ENCODE measurements at places on chromosomes 7 and 10.

- no peak for DNase-seq
Observed at GRCh38 chr7:12423355-12423996, 19.8 kb upstream of the VWDE start.

DNA sequence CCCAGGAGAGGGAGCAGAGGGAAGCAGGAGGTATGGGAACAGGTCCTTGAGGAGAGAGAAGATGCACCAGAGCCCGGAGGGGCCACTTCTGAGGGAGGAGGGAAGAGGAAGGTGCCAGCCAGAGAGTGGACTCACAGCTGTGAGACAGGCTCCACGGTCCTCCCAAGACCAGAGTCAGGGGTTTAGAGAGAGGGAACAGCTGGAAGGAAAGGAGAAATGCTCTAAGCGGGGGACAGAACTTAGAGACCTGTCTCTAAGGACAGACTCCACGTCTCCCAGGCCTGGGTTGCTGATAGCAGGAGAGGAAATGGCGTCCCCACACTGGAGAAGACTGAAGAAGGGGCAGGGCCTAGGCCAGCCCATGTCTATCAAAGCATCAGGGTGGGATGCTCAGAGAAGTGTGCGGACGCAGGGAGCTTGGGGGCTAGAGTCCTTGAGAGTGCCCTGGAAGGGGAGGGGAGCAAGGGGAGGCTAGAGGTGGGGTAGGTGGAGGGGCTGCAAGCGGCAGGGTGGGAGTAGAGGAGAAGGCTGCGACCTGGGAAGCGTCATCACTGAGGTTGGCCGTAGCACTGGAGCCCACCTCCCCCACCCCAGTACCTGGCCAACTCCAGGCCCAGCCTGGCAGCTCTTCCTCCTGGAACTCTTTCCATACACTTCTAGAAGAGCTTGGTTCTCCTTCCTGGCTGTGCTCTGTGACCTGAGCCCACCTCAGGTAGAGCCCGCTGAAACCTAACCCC lies 25.6 kb upstream of the GRID1 start:
- no peak for DNase-seq

DNA sequence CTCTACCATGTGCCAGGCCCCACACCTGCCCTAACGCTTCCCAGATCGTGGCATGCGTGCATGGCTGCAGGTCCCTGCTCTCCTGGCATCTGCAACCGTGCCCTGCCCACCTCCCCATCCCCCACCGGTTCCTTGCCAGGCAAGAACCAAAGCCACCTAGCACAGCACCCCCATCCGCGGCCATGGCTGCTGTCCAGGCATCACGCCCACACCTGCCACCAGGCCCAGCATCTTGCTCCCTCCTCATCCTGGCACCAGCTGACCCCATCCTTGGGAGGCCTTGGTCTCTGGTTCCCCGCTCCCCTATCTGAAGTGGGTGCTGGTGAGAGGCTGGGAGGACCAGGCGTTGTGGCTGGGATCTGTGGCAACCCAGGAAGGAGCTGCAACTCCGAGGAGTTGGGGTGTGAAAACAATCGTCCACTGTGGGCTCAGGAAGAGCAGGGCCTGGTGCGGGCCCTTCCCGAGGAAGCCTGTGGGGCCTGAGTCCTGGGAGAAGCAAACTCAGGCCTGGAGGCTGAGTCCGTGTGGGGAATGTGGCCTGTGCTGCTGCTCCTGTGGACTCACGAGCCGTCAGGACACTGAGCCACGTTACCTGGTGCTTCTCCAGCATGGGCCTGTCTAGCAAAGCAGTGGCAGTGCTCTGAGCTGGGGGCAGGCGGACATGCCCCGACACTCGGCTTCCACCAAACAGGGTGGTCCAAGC lies 417.1 kb downstream of the DNAJB6 start:
- no peak for DNase-seq

DNA sequence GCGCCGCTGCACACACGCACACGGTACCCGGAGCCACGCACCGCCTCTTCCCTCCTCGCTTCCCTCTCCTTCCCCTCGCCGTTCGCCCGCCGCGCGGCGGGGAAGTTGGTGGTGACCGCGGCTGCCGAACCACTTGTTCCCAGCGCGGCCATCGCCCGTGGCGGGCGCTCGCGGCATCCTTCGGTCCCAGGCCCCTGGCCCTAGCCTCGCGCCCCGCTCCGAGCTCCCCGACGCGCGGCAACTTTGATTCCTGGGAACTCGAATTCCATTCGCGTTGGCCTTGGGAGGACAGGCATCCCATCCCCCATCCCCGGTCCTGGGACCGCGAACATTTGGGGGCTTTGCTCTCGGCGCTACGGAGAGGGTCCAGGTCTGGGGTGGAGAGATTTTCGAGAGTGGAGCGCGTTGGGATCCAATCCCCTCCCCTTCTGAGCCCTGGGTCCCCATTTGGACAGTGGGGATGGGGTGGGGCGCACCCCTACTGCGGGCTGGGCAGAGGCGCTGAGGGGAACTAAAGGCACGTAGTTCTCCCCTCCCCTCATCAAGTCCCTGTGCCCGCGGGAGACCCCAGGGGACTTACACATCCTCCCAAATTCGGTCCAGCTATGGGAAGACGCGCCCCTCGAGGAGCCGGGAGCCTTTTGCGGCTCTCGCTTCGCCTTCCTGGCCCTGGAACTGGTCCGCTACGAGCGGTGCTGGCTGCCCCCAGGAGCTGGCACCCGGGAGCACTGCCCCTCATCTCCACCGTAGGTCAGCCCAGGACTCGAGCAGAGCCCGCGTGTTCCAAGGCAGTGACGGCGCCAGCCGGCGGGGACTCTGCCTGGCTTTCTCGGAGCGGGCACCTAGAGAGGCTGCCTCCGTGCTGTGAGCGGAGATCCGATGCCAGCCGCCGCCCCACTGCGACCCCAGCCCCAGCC lies 834 bp downstream of the CDH23 start:
- peak; percentile 77 for DNase-seq

GRCh38 chr7:157360483-157361025 lies 23.8 kb downstream of the DNAJB6 start:
- DNase-seq: no peak

DNA sequence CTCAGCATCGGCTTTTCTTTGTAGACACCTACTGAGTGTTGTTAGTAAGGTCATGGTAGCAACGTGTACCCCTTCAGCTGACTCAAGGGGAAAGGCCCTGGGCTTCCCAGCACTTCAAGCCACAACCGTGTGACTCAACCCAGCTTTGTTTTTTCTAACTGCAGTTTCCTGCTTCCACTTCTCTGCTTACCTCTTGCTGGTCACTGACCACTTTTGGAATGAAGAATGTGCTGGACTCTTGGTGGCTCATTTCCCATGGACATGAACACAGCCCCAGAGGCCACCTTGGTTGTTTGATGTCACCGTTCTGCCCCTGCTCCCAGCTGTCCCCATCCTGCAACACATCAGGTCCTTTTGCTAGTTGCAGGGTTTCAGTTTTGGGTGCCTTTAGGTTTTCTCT lies 69.5 kb upstream of the ZNF438 start:
- no peak for DNase-seq

- no peak for DNase-seq
Observed at GRCh38 chr10:79310911-79311573, 36.2 kb upstream of the PPIF start.

DNA sequence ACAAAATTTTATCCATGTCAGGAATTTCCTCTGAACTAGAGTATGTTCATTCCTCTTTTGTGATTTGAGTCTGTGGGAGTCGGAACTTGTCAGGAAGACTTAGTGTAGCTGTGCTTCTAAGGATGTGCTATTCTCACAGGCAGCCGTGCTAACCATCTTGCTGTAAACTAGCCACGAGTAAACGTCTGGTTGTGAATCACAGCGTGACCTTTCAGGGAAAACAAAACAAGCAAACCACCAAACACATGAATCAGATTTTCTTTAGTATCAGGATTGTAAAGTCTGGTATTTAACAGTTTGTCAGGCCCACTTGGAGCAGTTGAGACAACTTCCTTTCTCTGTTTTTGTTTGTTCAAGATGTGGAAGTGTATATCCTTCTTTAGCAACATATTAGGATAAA lies 32.0 kb downstream of the AUTS2 start:
- no peak for DNase-seq

DNA sequence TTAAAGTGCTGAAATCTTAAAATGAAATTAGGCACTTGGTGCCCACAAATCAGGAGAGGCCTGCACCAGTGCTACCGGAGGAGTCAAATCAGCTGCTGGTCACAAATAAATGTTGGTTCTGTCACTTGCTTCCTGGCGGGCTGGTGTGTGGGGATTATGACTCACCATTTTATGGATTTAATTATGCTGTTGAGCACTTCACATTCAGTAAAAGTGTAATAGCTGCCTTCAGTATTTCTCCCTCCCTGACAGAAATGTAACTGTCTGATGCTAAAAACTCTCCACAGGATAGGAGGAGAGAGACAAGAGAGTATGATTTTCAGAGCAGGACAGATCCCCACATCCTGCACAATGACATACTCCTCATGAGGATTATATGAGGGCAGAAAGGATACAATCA lies 186.0 kb downstream of the JAZF1 start:
- DNase-seq: no peak

DNA sequence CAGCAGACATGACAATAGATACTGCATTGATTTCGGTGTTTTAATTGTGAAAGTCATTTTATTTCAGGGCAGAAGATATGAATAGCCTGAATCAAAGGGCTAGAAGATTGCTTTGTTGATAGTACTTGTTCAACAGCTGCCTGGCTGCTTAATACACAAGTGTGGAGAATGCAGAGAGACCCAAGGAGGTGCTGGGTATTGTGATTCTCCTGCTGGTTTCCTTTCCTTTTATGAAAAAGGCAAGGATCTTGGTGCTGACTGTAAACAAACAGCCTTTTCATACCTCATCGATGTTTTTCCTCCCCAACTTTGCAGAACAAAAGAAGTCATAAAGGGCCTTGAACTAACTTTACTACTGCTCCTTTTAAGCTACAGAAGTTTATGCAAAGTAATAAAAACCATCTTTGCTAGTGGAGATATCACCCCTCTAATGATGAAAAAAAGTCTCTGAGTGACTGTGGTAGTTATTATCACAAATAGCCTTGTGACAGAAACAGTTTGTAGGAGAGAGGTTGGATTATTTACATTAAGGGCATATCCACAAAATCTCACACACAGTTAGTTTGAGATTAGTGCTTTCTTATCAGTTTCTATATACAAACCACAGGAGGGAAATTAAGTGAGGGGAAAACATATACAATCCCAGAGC lies 800.0 kb downstream of the LRMDA start:
- DNase-seq: no peak

GRCh38 chr7:47578579-47579270 lies 3.2 kb downstream of the TNS3 start:
- DNase-seq: no peak

GRCh38 chr7:107666790-107667189 lies 6.2 kb downstream of the SLC26A4 start:
- DNase-seq: no peak

- peak; percentile 65 for DNase-seq
Observed at GRCh38 chr7:2245883-2246675, 4.1 kb downstream of the NUDT1 start.

DNA sequence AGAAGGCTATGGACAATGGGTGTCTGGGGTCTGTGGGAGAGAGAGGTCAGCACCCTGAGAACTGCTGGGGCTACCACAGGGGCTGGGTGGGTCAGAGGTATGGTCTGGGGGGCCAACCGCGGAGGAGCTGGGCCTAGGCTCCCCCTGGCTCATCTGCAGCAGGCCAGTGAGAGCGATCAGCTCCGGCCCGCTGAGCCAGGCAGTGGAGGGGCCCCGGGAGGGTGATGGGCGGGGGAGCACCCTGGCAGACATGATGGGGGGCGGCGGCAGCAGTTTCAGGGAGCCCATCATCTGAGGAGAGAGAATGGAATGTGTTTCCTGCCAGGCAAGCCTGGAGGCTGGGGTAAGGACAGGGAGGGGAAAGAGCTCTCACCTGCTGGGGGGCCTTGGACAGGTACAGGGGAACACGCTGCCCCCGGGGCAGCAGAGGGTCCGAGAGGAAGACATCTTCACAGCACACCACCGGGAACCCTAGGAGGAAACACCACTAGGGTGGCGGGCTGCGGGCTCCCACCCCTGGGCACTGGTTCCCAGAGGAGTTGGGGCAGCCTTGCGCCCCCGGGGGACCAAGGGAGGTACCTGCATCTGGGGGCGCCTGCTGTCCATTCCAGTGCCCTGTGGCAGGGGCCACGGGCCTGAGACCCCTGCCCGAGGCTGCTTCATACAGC lies 1.3 kb downstream of the SAP25 start:
- DNase-seq: peak; percentile 77

GRCh38 chr10:93334901-93335327 lies 147.2 kb downstream of the MYOF start:
- no peak for DNase-seq

DNA sequence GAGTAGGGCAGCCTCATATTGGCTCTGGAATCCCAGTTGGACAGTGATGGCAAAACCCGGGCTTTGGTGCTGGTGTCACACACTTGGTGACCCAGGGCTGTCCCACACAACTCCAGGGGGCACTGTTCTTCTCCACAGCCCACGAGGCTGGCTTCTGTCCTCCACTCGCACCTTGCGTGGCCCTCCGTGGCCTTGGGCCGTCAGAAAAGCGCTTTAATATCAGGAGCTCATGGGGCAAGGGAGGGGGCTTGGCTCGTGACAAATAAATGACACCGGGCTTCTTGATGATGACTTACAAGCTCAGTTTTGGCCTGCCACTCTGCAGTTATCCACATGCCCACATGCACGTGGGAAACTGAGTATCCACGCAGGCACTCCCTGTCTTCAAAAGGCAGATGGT lies 8.1 kb downstream of the DOCK1 start:
- no peak for DNase-seq

DNA sequence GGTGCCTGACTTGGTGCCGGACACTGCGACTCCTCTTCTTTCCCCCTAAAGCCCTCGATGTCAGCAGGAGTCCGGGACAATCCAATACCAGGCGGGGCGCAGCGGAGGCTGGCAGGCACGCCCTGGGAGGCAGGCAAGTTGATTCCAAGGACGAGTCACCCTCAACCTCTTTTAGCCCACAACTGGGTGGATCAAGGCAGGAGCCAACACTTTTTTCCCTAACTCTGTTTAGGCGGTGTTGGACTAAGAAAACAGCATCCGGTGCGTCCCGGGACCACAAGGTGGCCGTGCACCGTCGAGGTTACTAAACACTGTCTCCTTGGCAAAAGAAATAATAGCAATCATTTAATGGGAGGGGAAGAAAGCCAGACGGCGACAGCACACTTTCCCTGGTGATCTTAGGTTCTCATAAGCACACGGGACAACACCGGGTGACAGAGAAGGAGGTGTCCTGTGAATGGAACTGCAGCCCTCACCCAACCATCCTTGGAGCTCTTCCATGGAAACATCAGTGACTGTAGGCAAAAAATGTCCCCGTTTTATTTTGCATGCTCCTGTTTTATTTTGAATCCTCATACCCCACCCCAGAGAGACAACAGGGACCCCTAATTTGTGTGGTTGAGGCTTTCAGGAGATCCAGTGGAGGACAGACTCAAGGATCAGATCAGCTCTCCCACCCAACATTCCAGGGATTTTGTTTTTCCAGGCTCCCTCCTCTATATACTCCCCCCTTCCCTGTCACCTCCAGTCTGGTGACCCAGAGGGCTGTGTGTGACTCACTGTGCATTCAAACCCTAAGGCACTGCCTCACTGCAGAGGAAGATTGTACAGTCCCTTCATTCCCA lies 1.3 kb upstream of the CALCR start:
- DNase-seq: peak; percentile 49

- no peak for DNase-seq
Observed at GRCh38 chr7:103766660-103767059, 222.8 kb downstream of the RELN start.

All from pancreas (tissue), 10 donors.